ENCODE measurements at places on chromosomes 7 and 10.

- DNase-seq, result no peak
Measured at GRCh38 chr10:7913126-7913872, 95.0 kb downstream of the TAF3 start.

DNA sequence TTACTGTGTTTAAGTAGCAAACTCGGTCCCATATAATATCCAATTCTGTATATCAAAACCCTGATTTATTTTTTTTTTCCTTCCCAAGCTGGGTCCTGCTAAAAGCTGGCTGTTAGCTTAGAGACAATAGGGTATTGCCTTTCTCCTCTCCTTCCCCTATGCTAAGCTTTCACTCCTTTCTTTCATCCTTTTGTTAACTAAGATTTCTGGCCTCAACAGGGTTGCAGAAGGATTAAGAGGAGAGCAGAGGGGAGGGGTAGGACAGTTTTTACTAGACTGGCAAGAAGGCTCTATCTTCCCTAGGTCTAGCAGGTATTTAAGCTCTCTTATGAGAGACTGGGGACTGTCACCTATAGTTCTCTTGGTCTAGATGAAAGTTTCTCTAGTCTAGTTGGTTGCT, 229.2 kb downstream of the KCND2 start:
- no peak for DNase-seq

DNA sequence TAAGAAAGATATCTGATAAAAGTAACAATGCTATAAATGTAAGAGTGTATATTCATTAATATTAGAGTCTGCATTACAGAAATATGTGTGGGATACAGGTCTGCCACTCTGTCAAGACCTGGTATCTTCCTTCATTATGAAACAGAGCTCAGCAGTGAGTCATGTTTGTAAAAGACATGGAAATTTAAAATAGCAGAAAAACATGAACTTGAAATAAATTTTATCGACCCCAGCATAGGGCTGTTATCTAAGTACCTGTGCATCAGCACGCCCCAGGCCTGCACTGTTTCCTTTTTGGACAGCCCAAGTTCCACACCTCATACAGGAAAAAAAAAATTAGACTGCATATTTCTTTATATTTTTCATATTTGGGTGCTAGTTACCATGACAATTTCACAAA, 58.0 kb upstream of the ZPBP start:
- DNase-seq, result no peak

- DNase-seq, result no peak
Measured at GRCh38 chr7:47730142-47730541, 148.2 kb upstream of the TNS3 start.

GRCh38 chr10:68876246-68877138, 24.6 kb upstream of the DDX50 start:
- no peak for DNase-seq

DNA sequence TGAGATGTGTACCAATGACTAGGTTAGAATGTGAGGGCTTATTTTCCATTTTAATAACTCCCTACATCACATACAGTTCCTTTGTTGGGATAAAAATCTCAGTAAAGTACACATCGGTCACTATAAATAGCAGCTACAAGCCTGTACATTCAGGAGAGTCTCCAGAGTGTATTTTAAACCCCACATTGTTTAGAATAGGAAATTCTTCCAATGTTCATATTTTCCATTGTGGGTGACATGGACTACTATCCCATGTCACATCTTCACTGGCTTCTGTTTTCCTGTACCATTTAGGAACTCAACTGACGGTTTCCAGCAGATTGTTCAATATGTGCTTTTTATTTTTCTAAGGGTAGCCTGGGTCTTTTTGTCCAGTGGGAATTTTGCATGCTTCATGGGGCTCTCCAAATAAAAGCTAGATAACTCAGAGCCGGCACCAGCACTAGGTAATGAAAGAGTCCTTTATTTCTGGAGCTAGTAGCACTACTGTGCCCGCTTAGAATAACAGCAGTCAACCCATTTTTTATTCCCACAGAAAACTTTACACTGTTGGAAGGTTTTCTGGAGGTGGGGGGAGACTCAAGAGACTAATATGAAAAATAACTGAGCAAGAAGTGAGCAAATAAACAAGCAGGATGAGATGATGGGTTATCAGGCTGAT, 100.5 kb downstream of the CALD1 start:
- no peak for DNase-seq

GRCh38 chr10:81911328-81911727, 36.3 kb downstream of the NRG3 start:
- no peak for DNase-seq

Measured in stimulated activated effector memory CD8-positive, alpha-beta T cell treated with anti-CD3 and anti-CD28 coated beads, Interleukin-12 subunit alpha, Interleukin-12 subunit beta, amount 100 ng/mL, for 72 hours (primary cell).